Suppressor macrophage (primary cell): ENCODE measurements at places on chromosomes 3 and 15.

DNA sequence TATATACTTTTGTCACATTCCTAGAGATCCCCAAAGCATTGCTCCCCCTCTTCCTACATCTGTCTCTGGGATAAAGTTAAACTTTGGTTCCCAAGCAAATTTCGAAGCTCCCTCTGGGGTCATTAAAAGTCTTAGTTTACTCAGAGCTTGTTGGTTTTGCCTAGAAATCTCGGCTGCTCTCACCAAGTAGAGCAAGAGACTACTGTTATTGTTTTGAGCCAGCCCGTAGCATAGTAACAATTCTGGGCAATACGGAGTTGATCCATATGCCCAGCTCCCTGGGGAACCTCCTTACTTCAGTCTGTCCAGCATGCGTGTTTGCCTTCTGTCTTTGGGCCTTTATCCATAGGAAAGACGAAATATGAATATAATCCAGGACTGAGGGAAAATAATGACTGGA lies 10.0 kb upstream of the P3H2 start:
- DNase-seq: no peak

- no peak for DNase-seq
Observed at GRCh38 chr15:90711418-90711824, 5.7 kb upstream of the BLM start.

DNA sequence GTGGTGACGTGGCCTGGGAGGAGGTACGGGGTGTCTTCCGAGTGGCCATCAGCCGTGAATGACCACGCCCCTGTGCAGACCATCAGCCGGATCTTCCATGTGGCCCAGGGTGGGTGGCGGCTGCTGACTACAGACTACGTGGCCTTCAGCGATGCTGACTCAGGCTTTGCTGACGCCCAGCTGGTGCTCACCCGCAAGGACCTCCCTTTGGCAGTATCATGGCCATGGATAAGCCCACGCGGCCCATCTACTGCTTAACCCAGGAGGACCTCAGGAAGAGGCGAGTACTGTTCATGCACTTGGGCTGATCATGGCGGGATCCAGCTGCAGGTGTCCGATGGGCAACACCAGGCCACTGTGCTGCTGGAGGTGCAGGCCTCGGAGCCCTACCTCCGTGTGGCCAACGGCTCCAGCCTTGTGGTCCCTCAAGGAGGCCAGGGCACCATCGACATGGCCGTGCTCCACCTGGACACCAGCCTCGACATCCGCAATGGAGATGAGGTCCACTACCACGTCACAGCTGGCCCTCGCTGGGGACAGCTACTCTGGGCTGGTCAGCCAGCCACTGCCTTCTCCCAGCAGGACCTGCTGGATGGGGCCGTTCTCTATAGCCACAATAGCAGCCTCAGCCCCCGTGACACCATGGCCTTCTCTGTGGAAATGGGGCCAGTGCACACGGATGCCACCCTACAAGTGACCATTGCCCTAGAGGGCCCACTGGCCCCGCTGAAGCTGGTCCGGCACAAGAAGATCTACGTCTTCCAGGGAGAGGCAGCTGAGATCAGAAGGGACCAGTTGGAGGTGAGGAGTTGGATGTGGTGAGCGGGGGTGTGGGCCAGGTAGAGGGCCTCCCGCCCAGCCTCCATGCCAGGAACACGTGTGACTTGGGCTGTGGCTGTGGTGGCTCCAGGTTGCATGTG lies 178.4 kb downstream of the TBC1D2B start:
- no peak for DNase-seq

DNA sequence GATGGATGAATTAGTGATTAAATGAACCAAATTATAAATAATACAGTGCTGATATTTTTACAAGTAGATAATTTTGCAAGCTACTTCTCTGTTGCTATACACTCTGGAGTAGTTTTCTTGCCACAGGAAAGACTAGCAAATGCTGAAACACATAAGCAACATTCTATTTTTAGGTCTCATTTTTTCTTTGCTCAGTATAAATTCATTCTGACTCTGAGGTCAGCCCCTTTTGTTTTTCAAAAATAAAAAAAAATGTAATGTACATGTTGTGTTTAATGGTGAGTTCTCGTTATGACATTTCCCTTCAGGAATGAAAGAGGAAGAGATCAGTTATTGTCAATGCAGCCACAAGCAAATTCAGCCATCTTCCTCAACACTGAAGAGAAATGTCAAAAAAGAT lies 24.9 kb downstream of the GJD2 start:
- no peak for DNase-seq

DNA sequence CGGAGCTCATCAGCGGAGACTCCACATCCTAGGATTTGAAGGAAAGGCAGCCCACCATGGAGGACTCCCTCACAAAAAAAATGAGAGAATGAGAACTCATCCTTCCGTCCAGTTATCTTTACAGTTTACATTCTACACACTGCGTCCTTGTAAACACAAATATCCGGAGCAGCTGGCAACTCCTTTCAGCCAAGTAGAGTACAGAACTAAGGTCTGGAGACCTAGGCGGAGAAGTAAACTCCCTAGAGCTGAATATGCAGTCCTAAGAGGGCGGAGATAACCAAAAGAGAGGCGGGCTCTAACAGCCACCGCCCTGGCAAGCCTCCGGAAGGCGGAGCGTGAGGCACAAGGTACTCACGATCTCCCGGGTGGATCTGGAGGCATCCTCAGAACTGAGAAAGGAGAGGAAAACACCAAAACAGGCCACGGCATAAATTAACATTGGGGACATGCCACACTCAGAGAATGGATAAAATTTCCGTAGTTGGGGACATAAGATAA lies 924 bp upstream of the SIN3A start:
- peak; percentile 90 for DNase-seq

DNA sequence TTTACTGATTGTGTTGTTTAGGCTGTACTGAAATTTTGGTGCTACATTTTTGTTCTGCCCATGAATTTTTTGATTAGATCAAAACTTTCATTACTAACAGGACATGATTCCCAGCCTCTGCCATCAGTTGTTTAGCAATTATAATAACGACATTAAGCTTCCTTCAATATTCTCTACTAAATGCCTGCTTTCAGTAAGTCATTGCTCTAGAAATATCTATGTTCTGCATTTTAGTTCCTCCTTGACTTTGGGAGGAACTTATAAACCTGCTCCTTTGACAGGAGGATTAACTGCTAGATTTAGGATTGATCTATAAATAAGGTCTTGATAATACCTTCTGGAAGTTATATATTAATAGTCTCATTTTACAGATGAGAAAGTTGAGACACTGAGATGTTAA lies 269.1 kb downstream of the RAP2B start:
- peak; percentile 70 for DNase-seq

DNA sequence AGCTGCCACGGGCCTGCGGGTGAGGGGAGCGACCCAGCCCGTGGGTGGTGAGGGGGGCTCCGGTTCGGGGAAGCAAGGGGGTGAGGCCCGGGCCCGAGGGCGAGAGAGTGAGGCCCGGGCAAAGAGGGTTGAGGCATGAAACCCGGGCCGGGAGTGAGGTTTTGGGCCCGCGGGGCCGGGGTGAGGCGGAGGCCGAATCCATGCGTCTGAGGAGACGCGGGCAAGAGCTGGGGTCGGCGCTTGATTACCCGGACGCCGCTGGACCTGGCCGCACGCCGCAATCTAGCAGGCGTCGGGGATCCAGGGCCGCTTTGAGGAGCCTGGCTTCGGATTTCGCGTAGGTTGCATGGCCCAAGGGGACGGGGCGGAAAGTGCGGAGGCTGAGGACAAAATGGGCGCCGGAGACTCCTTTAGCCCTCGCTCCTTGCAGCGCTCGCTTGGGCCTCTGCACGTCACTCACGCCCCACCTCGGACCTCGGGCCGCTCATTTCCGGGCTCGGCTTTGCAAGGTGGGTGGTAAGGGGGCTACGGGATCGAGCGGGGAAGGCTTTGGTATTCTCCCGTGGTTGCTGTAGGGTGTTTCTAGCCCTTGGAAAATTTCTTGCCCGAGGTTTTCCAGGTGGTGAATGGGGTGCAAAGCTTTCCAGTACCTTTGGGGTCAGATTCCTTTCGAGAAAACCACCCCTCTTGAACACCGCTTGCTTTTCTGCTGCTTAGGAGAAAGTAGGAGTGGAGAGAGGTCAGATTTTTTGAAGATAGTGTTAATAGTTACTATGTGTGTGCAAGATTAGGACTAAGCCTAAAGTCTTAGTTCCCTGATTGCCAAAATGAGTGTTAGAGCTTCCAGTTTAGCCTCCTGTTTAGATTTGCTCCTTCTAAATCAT lies 827 bp downstream of the SLC25A36 start:
- DNase-seq: peak; percentile 78

DNA sequence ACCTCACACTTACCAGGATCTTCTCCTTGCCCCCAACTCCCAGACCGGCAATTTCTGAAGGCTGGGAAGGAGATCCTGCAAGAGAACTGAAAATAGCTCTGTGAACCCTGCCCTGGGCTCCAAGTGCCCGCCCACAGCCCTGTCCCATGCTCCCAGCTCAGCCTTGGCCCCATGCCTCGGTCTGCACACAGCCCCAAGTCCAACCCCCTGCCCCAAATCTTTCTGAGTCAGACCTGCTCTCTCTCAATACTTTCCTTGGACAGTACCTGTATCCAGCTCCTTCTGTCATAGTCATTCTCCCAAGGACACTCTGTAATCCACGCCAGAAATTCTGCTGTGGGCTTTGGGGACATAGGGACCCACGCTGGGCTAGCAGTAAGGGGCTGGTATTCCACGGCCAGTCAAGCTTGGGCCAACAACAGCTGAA lies 6.3 kb upstream of the SMAD3 start:
- DNase-seq: peak; percentile 47

DNA sequence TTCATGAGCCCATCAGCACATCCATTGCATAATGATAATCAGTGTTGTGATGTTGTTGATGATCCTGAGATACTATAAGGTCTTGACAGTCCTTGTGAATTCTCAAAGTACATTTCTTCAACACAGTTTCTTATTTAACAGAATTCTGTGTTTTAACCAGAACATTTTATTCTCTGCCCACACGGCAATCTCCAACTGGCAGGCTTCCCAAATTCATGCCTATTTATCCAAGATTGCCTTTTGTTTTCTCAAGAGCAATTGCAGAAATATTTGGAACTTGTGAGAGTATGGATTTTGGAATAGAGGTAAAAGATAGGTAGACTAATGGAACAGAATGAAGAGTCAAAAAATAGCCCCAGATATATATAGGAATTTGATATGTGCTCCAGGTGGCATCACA lies 116.0 kb downstream of the UACA start:
- DNase-seq: no peak

- no peak for DNase-seq
Observed at GRCh38 chr3:30628205-30628900, 22.0 kb downstream of the TGFBR2 start.

DNA sequence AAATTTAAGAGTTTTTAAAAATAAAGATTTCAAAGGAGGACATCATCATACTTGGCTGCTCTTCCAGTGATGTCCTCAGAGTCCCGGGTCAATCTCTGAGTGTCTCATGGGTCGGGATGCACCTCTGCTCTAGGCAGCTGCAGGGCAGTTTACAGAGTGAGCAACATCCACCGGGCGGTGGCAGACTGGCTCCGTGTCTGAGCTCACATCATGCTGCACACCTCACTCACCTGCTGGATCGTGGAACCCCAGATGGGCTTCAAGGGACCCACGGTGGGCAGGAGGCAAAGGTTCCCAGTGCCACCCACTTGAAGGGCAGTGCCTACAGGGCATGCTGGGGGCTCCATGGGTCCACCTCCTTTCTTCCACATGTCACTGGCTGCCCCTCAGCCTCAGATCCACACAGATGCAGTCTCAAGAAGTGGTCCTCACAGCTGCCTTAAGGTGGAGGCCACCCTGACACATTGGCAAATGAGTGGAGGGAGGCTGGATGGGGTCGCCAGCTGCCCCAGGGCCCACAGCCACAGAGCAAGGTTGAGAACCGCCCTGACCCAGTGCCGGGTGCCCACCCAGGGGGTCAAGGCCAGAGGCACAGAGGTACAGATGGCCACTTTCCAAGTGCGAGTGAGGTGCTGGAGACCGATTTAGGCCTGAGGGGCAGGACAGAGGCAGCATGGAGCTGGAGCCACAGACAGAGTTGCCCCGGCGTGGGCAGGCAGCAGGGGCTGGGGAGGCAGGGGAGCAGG lies 25.2 kb downstream of the CYFIP1 start:
- no peak for DNase-seq

DNA sequence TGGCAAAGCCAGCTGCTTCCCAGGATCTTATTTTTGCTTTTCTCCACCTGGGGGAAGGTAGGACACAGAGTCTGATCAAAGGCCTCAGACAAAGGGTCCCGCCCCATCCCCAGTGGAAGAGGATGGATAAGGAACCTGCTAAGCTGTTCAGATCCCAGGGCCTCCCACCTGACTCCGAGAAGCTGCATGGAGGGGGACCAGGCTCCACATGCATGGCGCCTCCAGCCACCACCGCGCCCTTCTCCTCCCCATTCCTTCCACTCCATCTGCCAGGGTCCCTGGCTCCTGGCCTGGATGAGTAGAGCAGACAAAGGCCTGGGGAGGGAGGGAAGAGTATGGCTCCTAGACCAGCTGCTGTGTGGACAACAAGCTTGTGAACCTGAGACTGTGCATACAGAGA lies 20.0 kb upstream of the CRABP1 start:
- DNase-seq: no peak

GRCh38 chr3:58562498-58562897 lies 14.7 kb downstream of the FAM107A start:
- DNase-seq: no peak

- no peak for DNase-seq
Observed at GRCh38 chr15:95446854-95447253, 883.6 kb upstream of the NR2F2 start.

- peak; percentile 14 for DNase-seq
Observed at GRCh38 chr3:124772081-124772831, 42.0 kb downstream of the UMPS start.

- DNase-seq: peak; percentile 81
Observed at GRCh38 chr15:70509282-70509662, 254.1 kb downstream of the UACA start.

GRCh38 chr3:14765576-14766427 lies 53.0 kb upstream of the FGD5 start:
- DNase-seq: no peak

DNA sequence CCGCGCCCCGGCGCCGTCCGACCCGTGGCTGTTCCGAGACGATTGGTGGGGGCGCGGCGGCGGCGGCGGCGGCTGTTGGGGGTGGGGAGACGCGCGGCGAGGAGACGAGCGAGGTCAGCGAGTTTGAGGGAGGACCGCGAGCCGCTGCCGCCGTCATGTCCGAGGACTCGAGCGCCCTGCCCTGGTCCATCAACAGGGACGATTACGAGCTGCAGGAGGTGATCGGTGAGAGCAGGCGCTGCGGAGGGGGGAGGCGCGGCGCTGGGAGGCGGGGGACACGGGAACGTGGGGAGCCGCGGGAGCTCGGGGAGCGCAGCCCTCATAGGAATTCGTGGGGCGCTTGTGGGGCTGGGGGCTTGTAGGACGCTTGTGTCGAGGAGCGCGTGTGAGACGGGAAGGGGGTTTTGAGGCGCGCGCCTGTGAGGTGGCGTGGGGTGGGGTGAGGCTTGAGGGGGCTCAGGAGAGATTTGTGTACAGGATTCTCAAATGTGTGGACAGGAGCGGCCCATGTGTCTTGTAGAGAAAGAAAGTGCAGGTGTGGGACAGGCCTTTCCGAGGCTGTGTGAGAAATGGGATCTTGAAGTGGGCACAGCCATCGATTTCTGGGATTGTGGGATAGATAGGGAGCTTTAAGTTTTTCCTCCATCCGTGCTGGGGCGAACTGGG lies 518 bp downstream of the OXSR1 start:
- DNase-seq: no peak

GRCh38 chr3:20111836-20112235 lies 71.6 kb downstream of the KAT2B start:
- DNase-seq: no peak

- DNase-seq: peak; percentile 47
Observed at GRCh38 chr3:100047455-100048141, 66.7 kb downstream of the FILIP1L start.

- no peak for DNase-seq
Observed at GRCh38 chr3:20668411-20668810, 482.4 kb upstream of the SGO1 start.

GRCh38 chr3:142650001-142650693 lies 54.0 kb downstream of the PLS1 start:
- DNase-seq: peak; percentile 72
